ENCODE measurements at places on chromosomes 4 and X.

- ATAC-seq = no peak
These were observed 31.3 kb downstream of the SLIT2 start for GRCh38 chr4:20283039-20283438.

DNA sequence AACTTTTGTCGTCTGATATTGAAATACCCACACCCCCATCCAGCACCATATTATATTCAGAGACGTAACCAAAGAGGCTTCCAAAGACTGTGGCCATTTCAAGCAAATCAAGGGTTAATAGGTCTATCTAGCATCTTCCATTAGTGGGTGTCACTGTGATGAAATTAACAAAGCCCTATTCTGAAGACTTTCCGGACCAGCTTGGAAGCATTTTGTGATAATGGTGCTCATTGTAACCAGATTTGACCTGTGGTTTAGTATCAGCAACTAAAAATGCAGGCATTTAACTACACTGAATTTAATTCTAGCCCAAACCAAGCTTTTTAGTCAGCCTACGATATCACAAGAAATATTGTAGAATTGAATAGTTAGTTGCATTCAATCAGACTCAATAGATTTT lies 309.7 kb upstream of the TENM3 start:
- no peak for ATAC-seq

- ATAC-seq = no peak
These were observed 316.9 kb downstream of the EVC2 start for GRCh38 chr4:5391492-5391891.

DNA sequence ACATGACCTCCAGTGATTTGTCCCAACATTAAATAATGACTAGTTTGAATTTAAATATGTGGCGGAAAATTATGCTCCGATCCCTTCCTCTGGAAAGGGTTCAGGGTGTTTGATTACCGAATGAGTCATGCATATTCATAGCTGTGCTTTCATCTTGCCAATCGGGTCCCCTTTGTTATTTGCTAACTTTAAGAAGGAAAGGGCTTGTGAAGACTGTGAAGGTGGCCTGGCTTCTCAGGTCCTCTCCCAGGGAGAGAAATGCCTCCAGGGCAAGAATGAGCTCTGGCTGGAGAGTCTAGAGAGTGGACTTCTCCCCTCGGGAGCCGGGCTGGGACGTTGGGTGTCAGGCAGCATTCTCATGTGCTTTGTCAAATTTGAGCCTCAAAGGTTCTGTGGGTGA lies 155.5 kb upstream of the PSAPL1 start:
- ATAC-seq = no peak

DNA sequence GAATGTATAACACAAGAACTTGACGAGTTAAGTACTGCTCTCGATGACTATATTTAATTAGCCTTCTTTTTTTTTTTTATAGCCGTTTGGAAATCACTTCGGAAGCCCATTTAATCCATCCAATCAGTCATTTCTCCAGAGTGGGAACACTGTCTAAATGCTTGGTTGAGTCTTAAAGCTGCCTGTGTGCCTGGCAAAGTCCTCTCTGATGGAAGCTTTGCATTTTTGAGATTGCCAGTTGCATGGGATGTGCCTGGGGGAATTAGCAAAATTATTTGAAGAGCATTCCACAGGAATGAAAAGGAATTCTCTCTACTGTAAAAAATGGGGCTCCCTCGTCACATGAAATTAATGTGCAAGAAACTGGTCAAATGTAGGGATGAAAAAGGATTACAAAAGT lies 398.8 kb upstream of the RPS6KA3 start:
- no peak for ATAC-seq

- no peak for ATAC-seq
These were observed 764.6 kb upstream of the FTHL17 start for GRCh38 chrX:31836479-31836878.

DNA sequence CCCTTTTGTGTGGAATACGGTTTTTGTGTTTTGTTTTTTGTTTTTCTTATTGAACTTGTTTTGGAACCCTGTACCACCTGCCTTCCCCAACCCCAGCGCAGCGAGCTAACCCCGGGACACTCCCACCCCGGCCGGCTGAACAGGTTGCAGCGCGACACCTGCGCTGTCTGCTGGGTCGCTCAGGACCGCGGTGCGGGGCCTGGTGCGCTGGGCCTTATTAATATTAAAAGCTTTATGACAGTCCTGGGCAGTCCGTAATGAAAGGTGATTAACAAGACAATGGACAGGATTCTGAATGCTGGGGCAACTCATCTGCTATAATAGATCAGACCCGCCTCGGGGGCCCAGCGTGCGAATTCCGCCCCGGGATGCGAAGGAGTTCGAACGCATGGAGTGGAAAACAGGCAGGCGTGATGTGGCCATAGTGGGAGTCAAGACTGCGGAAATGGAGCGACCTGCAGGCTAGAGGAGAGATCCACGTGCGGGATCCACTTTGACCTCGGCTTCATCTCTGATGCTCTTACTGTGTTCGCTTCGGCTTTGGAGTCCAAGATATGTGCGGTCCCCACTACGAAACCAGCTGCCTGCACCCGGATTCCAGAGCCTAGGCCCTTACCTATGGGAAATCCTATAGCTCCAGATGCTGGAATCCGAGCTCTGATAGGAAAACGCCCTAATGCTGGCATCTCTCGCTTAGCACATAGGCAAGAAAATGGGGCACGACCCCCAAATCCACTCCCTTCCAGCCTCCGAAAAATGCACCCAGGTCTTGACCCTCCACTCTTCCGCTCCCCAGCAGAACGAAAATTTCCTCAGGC lies 69.0 kb upstream of the TMEM33 start:
- no peak for ATAC-seq

DNA sequence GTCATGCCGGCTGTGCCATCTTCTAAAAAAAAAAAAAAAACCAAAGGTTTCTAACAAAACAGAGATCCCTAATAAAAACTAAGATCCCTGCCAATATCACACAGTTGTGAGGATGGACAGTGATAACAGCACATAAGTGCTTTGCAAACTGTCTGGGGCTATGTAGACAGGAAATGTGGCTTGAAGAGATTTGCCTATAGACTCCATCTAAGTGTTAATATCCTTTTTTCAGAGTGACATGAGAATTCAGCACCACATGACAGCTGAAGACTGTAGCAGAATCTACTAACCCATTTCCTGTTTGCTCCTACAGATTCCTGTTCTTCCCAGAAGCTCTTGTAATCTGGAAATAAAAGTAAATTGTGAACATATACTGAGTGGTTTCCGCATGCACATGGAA lies 215.4 kb downstream of the KDR start:
- no peak for ATAC-seq

- ATAC-seq = no peak
These were observed 216.8 kb downstream of the AFAP1 start for GRCh38 chr4:7722766-7723387.

DNA sequence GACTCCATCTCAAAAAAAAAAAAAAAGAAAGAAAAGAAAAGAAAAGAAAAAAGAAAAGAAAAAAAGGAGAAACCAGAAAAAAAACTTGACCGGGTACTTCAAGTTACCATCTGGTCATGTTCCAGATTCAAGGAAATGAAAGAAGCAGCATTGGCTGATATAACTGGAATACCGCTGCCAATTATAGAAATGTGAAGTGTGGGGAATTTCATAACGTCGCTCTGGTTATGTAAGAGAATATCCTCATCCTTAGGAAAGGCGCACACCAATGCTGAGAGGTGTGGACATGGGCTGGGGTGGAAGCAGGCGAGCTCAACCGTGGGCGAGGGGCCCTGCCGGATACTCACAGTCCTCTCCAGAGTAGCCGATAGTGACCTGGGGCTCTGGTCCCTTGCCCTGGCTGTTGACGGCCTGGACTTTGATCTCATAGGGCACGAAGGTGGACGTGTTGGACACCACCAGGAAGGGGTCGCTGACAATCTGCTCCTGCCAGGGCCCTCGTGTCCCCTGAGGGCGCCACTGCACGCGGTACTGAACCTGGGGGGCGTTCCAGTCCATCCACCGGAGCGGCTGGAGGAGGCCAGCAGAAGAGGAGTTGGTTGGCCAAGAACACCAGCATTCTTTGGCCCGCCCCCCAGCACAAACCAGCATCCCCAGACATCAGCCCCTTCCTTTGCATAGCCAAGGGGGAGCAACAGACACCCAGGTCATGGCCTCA lies 19.5 kb downstream of the L1CAM start:
- ATAC-seq = no peak

DNA sequence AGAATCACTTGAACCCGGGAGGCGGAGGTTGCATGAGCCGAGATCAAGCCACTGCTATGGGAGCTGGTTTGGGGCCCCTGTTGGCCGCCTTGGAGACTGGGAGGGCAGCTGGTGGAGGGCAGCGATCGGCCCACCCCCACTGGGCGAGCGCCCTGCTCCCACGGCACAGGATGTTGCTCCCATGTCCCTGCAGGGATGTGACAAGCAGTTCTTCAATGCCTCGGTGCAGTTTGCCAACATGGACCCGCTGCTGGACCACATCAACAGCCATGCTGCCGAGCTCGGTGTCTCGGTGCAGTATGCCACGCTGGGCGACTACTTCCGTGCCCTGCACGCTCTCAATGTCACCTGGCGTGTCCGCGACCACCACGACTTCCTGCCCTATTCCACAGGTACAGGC lies 19.4 kb downstream of the MAN2B2 start:
- no peak for ATAC-seq
